T47D (cell line): ENCODE measurements at places on chromosomes 1 and 21.

DNA sequence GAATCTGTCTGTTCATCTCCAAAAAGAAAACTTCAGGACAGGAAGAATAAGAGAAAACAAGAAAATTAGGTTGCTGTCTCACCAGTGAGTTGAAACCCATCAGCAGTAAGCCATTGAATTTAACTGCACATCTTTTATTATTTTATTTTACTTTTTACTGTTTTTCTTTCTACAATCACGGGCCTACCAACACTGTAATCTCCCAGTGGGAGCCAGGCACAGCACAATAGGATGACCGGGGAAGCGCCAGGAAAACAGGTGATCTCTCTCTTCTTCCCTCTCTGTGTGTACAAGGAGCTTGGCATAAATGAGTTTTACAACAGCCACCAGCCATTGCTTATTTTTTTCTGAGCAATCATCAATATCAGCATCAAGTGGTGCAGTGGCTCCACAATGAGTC, 113.1 kb upstream of the ESRRG start:
- DNase-seq = no peak

DNA sequence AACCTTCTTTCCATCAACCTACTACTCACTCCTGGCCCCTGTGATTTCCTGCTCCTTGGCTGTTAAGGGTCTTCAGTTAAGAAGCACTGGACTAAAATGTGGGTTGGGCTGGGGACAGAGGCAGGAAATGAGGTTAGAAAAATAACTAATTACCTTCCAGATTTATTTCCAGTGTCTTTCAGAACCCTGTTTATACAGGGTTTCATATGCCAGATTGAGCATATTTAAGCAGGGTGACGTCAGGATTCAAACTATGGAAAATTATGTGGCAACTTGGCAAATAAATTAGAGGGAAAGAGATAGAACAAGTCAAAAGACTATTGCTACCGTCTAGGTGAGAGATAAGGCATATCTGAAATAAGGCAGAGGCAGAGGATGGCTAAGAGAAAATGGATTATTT, 11.7 kb upstream of the MCOLN3 start:
- DNase-seq = no peak

GRCh38 chr1:226602186-226603021, 53.8 kb downstream of the STUM start:
- no peak for DNase-seq

DNA sequence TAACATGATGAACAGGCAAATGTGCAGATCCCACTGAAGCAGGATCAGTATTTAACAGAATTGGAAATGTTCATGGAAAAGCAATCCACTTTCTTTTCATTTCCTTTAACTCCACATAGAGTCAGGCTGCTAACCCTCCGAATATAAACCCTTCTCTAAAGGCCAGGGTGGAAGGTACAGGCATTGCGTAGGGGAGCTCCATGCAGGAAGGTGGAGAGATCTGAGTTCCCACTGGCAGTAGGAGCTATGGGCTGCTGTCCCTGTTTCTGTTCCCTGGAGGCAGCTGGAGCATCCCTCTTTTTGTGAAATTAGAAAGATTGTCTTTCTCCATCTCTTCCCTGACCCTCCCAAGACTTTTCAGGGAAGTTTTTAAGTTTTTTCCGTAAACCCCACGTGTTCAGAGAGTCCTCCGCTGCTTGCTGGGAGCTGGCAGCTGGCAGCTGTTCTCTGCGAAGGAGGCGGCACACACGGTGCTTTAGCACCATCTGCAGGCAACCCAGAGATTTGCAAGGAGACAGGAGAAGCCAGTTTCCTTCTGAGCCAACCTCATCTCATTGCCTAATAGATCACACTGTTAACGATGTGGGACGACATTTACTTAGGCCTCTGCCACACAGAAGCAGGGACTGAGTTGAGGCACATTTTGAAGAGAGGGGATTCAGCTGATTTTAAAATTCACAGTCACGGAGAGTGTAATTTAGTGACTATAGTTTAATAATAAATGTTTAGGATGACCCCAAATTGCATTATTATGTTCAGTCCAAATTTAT, 55.4 kb upstream of the HOOK1 start:
- peak; percentile 35 for DNase-seq

DNA sequence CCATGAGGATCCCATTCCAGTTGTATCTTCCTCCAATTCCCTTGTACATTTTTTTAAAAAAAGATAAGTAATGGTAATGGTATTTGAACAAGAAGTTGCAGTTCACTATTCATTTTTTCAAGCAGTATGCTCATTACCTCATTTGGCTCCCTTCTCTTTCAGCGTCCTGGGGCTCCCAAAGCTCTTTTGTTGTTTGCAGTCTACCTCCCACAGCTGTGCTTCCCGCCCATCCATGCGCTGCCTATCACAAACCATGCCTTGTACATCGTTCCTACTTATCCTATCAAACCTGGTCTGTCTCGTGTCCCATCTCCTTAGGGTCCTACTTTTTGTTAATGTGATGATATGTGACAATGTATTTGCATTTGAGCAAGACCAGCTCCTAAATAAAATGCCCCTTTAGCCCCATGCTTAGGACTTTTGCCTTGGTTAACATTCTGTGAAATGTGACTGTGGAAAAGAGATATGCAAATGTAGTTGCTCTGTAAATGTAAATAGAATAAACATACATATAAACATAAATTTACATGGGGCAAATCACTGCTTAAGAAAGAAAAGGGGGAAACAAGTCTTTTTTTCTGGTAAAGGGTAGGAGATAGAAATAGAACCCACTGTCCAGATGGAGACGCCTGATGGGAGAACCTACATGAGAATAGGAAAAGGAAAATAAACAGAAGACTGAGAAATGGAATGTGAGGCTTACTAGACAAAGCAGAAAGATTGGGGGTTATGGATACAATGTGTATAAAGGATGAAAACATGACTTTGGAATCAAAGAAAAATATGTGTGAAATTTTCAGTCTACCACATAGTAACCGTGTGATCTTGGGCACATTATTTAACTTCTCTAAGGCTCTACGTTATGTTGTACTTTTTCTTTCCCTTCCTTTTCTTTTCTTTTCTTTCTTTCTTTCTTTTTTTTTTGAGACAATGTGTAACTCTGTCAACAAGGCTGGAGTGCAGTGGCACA, 59.8 kb upstream of the PLXNA2 start:
- no peak for DNase-seq
